ENCODE measurements at places on chromosomes 1 and 21.

- DNase-seq, result no peak
Observed at GRCh38 chr1:29683472-29683871, 447.1 kb downstream of the PTPRU start.

- DNase-seq, result no peak
Observed at GRCh38 chr1:207878939-207879338, 32.0 kb downstream of the CD34 start.

DNA sequence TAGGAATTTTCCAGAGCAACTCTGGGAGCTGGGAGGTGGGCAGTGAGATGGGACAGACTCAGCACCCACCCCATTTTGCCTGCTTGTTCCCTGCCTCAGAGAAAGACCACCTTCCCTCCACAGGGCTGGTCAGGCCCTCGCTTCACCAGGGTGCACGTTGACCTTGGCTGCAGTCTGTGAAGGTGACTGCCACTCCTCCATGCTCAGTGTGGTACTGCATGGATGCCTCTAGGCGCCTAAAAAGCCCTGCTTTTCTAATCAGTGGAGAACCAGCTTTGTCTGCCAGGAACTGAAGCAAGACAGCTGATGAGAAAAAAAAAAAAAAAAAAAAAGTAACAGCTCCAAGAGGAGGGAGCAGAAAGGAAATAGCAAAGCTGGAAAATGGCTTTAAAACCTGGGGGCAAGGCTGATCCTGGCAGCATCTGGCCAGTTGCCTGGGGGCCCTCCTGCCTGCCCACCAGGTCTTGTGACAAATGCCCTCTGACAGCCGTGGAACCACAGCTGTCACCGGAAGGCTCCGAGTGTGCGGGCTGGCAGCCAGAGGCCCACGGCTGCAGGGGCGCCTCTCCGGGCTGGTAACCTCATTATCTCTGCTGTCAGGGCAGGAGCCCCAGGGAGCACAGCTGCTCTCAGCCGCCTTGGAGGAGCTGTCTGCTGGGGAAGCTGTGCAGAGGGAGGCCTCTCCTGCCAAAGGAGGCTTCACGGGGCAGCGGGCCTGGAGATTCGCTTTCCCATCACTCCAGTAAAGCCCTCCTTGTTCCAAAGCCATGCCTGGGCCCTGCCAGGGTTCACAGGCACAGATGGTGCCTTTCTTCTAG lies 13.7 kb downstream of the KIAA1614 start:
- no peak for DNase-seq

DNA sequence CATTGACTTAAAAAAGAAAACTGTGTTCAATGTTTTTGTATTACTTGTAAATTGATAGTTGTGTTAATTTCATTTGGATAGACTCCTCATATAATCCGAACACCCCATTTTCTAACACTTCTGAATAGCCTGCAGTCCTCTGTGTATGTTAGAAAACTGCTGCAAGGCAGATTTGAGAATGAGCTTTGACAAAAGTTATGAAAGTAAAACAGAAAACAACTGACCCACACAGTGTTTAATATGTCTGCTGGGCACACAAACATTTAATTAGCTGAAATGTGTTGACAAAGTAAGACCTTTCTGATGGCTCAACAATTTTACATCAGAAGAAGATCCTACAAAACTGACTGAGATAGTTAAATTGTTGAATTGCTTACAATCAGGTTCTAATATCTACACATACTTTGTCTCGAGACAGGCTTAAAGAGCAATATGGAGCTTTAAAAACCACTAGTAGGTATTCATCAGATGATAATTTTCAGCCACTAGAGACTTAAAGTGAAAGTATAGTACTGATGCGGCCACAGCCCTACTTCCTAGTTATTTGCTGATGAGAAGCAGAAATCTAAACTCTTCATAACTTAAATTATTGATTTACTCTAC lies 40.0 kb upstream of the PRMT6 start:
- no peak for DNase-seq

- DNase-seq, result no peak
Observed at GRCh38 chr21:15651172-15651571, 78.6 kb upstream of the USP25 start.

DNA sequence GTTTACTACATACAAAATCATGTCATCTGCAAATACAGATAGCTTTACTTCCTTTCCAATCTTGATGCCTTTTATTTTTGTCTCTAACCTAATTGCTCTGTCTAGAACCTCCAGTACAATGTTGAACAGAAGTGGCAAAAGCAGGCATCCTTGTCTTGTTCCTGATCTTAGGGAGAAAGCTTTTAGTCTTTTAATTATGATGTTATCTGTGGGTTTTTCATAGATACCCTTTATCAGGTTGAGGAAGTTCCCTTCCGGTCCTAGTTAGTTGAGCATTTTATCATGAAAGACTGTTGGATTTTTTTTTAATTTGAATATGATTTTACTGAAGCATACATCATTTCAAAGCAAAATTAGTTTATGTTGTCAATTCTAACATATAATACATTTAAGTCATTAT lies 45.7 kb upstream of the DISC1 start:
- DNase-seq, result no peak

All from spleen (tissue), 13 donors.